GM18507 (cell line): ENCODE measurements at places on chromosomes 2 and 18.

DNA sequence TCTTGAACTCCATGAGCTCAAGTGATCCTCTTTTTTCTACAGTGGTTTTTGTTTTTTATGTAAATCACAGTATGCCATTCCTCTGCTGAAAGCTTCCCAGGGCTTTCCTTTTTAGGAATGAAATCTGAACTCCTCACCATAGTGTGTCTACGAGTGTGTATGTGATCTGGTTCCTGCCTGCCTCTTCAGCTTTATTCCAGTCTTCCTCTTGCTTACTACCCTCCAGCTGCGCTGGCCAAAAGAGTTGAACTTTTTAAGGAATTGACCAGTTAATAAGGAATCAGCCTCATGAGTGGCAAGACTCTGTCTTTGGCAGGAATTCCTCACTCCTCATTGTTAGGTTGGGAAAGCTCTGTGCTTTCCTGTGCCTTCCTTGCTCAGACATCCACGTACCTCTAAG is 4.0 kb downstream of the CCT7 start:
- no peak for DNase-seq

DNA sequence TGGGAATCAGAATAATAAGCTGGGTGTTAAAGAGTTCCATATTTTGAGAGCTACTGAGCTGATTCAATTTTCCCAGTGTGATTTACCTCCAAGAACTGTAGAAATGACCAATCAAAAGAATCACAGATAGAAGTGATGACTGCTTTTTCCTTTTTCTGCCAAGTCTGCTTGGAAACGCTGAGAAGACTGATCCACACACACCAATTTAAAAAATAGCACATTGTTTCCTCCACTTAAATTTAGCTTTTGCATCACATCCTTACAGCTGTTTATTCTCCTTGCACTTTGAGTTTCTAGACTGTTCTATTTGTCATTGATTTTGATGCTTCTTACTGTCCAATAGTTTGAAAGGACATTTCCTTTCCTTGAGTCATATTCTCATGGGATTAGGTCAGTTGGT is 590.3 kb upstream of the CHAC2 start:
- no peak for DNase-seq

DNA sequence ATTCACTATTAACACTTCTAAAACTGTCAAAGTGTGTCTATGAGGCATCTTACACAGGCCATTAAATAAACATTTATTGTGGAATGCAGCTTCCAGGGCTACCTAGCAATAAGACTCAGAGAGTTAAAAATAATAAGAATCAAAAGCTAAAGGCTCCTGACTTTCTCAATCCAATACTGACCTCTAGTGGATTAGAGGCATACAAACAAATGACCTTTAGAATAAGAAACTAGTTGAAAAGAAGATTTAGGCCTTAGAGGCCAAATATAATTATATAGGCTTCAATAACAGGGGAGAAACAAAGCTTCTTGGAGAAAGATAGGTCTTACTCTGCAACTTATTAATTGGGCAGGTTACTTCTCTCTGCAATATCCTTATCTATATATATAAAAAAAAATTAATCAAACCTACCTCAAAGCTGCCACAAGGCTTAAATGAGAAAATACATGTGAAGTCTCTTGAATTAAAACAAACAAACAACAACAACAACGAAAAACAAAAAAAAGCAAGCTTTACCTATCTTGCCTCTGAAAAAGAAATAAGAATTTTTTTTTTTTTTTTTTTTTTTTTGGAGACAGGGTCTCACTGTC is 246.1 kb downstream of the EXOC6B start:
- no peak for DNase-seq

DNA sequence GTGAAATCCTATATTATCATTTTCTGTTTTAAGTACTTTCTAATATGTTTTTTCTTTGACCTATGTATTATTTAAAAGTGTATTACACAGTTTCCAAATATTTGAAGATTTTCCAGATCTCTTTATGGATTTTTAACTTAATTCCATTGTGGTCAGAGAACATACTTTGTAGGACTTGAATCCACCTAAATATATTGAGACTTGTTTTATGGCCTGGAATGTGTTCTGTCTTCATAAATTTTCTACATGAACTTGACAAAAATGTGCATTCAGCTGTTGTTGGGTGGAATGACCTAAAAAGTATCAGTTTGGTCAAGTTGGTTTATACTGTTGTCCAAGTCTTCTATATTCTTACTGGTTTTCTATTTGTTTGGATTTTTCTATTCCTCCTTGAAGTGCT is 33.8 kb upstream of the TMEM247 start:
- no peak for DNase-seq

DNA sequence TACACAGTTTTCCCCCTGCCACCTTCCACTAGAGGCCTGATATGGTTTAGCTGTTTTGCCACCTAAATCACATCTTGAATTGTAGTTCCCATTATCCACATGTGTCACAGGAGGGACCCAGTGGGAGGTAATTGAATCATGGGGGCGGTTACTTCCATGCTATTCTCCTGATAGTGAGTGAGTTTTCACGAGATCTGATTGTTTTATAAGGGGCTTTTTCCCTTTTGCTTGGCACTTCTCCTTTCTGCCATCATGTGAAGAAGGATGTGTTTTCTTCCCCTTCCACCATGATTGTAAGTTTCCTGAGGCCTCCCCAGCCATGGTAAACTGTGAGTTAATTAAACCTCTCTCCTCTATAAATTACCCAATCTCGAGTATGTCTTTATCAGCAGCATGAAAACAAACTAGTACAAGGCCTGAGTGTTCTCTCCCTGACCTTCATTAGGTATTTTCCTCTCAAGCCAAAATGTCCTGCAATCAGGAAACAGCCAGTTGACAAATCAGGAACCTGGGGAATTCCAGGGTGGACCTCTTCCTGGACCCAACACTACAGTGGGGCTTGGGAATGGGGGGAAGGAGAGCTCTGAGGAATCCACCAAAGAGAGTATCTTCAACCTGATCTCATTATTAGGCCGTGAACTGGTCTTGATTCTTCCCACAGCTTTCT is 129.9 kb downstream of the TXNL1 start:
- DNase-seq, result no peak

- no peak for DNase-seq
Measured at GRCh38 chr18:73614812-73615211, 532.8 kb downstream of the FBXO15 start.

DNA sequence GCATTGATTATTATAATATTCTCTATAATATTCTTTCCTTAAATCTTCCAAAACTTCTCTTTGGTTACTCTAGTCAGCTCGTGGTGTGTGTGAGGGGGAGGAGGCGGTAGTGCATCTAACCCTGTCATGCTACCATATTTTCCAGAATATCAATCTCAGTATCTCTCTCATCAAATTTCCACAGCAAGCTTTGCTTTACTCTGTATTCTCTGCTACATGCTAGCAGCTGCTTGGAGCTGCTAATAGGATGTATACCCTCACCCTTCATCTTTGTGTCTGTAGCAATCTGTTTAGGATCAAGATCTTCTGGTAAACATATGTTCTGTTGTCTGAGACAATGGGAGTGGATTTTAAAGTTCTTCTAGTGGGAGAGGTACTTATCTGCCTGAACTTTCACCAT is 303.8 kb upstream of the KLHL14 start:
- DNase-seq, result no peak

DNA sequence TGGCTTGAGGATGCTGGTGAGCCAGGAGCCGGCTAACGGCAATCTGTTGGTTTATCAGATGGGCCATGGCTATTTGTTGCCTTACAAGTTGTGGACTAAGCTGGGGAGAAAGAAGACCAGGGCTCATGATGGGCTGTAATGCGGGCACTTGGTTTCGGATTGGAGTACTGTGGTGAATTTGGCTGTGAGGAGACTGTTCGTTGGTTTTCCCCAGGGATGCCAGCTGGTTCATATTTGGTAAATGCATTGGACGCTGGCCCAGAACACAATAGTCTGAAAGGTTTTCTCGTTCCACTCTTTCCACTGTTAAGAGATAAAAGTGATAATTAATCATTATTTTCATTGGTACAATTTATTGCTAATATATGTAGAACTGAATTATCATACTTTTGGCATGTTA is 108.9 kb downstream of the SATB2 start:
- DNase-seq, result no peak

- DNase-seq, result no peak
Measured at GRCh38 chr18:42113529-42114191, 158.6 kb downstream of the PIK3C3 start.

DNA sequence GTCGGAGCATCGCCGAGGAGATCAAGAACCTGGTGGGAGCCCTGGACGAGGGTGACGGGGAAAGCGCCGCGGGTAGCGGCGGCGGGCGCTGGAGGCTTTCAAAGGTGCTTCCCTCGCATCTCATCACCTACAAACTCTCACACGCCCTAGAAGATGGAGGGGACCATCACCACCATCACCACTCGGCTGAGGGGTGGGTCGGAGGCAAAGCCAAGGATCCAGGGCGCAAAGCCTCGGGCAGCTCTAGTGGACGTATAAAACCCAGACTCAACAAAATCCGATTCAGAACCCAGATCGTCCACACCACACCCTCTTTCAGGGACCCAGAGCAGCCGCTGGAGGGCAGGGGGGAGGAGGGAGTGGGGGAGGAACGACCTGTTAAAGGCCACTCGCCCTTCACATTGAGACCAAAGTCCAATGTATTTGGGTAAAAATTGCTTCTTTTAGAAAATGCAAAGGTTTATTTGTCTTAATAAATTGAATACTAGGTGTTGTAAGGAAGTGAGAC is 1.5 kb downstream of the SOWAHC start:
- no peak for DNase-seq
